Glomerular endothelial cell (primary cell): ENCODE measurements at places on chromosomes 5 and 9.

GRCh38 chr5:130541617-130542221 lies 623.3 kb downstream of the HINT1 start:
- no peak for DNase-seq

GRCh38 chr5:6461793-6462650 lies 13.4 kb downstream of the UBE2QL1 start:
- no peak for DNase-seq

GRCh38 chr5:180920710-180921109 lies 21.8 kb downstream of the BTNL8 start:
- DNase-seq, result no peak

GRCh38 chr9:36862206-36863145 lies 171.6 kb downstream of the PAX5 start:
- no peak for DNase-seq

DNA sequence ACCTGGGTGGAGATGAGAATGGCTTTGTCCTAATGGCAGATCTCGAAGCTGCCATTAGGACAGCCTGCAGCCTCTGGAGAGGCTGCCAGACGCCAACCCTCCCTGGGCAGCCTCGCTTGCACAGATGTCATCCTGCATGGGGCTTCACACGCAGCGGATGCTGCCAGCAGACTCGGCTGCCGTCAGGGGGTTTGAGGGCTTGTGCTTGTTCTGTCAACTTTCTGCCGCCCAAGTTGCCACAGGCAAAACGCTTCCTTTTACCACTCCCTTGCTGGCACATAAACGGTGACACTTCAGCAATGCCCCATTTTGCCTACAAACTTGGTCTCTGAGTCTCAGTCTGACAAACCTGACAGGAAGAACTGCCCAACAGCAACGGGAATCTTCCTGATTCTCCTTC lies 24.7 kb downstream of the DAP start:
- no peak for DNase-seq

DNA sequence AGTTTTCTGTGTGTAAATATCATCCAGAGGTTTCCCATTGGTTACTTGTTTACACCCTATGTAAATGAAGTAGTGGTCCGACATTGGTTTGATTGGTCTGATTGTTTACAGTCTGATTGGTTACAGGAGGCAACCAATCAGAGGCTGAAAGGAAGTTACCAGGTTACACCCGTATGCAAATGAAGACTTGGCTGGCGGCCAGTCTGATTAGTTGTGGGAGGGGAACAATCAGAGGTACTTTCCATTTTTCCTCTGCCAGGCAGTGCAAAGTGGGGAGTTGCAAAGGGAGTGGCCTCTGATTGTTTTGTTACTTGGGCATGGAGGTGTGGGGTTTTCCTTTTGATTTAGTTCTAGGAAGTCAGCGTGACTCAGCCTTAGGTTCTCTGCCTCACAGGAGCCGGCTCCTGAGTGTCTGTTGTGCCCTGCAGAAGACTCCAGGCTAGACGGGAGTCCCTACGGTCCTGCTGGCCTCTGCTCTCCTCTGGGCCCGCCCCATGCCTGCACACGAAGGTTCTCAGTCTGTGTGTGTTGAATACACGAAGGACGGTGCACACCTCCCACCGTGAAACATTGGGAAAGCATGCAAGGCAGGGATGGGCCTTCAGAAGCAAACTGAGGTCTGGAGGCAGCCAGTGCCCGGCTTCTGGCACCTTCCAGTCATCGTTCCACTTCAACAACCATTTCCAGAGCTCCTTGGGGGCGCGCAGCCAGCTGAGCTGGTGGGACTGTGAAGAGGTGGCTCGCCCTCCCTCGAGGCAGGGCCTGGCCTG lies 42.9 kb downstream of the OLFM1 start:
- DNase-seq, result no peak

- DNase-seq, result no peak
Measured at GRCh38 chr5:157120102-157120501, 11.3 kb upstream of the HAVCR2 start.

DNA sequence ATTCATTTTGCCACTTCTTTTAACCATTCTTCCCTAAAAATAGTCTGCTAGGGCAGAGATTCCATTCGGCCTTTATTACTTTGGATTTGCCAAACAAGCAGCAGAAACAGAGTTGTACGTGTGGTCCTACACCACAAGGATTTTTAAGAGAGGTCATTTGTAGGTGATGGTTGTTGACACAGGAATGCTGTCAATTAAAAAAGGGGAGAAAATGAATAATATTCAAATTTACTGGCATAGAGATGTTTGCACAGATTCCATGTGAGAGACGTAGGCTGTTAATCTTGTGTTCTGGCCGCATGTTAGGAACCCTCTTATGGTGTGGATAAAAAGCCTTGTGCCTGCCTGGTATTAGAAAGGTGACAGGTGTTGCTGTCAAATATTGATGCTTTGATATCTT lies 34.9 kb downstream of the TRIO start:
- no peak for DNase-seq

GRCh38 chr5:103674251-103674650 lies 111.7 kb upstream of the NUDT12 start:
- DNase-seq, result no peak

DNA sequence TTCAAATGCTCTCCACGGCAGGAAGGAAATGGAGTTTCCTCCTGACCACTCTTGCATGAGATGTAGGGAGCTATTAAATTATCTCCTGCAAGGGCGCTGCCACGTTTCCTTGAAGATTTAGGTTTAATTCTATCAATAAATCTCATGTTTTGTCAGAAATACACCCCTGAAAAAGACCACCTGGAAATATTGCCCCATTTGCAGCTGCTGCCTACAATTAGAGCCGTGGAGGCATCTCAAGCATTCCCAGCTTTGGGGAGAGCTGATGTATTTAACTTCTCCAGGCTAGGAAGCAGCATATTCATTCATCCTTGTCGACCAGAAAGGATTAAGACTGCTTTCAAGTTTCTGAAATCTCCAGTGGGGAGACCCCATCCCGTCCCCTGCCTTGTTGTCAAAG lies 40.5 kb downstream of the CCNJL start:
- DNase-seq, result no peak

DNA sequence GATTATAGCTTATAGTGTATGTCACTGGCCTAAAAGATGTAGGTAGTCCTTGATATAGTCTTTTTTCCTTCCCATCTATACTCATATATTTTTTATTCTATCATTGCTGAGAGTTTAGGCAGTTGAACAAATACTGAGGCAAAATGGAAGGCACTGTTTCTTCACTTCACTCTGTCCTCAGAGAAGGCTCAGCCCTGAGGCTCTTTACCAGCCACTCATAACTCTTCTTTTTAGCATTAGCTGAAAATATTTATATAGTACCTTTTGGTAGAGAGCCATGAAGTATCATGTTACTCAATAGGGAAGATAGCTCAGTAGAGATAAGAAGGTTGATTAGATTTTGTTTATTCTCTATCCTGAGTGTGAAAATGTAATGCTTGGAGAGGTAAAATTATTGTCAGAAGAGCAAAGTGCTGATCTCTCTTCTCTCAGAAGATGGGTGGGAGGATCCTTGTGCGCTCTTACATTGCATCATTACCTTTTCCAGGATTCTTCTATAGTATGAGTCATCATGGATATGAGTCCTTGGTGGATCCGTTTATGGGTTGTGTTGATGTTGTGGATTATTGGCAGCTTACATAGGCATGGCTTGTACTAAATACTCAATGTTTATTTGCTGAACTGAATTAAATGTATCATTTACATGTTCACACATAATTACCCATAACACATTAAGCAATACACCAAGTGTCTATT lies 88.1 kb downstream of the ANXA1 start:
- DNase-seq, result no peak

DNA sequence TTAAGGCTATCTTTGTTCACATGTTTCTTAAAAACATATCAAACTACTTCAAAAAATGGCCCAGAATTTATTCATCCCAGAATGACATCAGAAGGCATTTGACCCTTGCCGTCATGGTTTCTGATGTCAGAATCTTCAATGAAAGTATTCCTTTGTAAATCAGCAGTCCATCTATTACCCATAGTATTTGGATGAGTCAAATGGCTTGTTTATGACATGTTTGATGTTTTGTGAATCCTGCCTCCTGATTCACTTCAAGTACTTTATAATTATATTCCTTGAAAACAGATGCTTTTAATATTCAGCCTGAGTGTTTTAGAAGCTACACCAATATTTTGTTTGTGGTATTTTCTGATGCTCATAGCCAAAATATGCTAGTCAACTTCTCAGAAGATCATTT lies 200.8 kb upstream of the MEF2C start:
- no peak for DNase-seq
